ENCODE measurements at places on chromosomes 16 and 17. TPM values are rescaled to one million over a fixed set of nuclear protein-coding genes. Genes with fewer than 3 reads are reported as not detected.

The FSCN2 gene
- 12.0 TPM for polyA plus RNA-seq

The TPPP3 gene
- polyA plus RNA-seq: 0.29 TPM

The SLC52A1 gene
- polyA plus RNA-seq: not detected

The ZNF500 gene
- 12.0 TPM for polyA plus RNA-seq

The PSME3 gene
- polyA plus RNA-seq: 55.1 TPM

The RCVRN gene
- polyA plus RNA-seq: 0.16 TPM

The SOX8 gene
- 0.03 TPM for polyA plus RNA-seq

The HOXB7 gene
- not detected for polyA plus RNA-seq

The CMTM3 gene
- polyA plus RNA-seq: 10.9 TPM

The SIAH1 gene
- polyA plus RNA-seq: 10.6 TPM

The STX1B gene
- 1.8 TPM for polyA plus RNA-seq

The EMC6 gene
- polyA plus RNA-seq: 21.1 TPM

The TBC1D3I gene
- polyA plus RNA-seq: 0.19 TPM

GRCh38 chr17:8985054-8985701 is 19.7 kb upstream of the PIK3R5 start:
- peaks cover 14% of the 10 kb centered on the region for H3K4me1 ChIP-seq
- peak overlapping the region; percentile 18 for H3K27ac ChIP-seq
- H3K4me3 ChIP-seq: no peak overlapping the region
- H3K27me3 ChIP-seq: no peaks in the 10 kb centered on the region
- no peaks in the 10 kb centered on the region for H3K36me3 ChIP-seq

GRCh38 chr17:2059547-2060384 is 4.9 kb downstream of the HIC1 start:
- H3K36me3 ChIP-seq: peaks cover 8% of the 10 kb centered on the region
- DNase-seq: no peak
- peaks cover 50% of the 10 kb centered on the region for H3K4me1 ChIP-seq
- no peaks in the 10 kb centered on the region for H3K27me3 ChIP-seq

GRCh38 chr17:44522883-44523671 is 19.9 kb upstream of the GPATCH8 start:
- H3K27ac ChIP-seq: no peak overlapping the region
- H3K4me3 ChIP-seq: no peak overlapping the region
- no peaks in the 10 kb centered on the region for H3K36me3 ChIP-seq
- DNase-seq: peak; percentile 38

GRCh38 chr17:81394921-81395599 is at the start of gene BAHCC1:
Gene BAHCC1, plus strand, starts transcription at chr17:81395457. Its CDS starts 4,283 bp downstream, at chr17:81399740.
- no peaks in the 10 kb centered on the region for H3K36me3 ChIP-seq
- no peak within 1 kb of the TSS for H3K27ac ChIP-seq
- peak; percentile 85 for DNase-seq
- H3K27me3 ChIP-seq: peaks cover 78% of the 10 kb centered on the region

GRCh38 chr16:46812781-46813540 is 18.0 kb downstream of the C16orf87 start:
- no peak for DNase-seq
- no peaks in the 10 kb centered on the region for H3K36me3 ChIP-seq
- no peak overlapping the region for H3K27ac ChIP-seq
- no peaks in the 10 kb centered on the region for H3K27me3 ChIP-seq
- H3K4me1 ChIP-seq: peaks cover 23% of the 10 kb centered on the region

DNA sequence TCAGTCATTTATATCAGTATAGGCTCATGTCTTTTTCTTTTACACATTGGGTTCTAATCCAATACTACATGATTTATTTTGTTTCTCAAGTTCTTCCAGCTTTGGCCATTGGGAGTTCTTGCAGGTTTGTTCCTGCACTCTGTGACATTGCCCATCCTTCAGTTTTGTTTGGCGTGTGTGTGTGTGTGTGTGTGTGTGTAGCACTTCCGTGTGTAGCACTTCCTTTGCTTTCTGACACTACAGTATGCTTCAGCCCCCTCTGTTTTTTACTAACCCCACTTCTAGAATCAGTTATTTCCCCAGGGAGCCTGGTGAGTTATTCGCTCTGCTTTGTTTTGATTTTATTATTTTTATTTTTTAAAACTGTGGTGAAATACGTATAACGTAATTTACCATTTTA is 75.6 kb upstream of the LGALS9 start:
- DNase-seq: peak; percentile 29
- no peak overlapping the region for H3K27ac ChIP-seq
- H3K4me1 ChIP-seq: peaks cover 9% of the 10 kb centered on the region

- H3K36me3 ChIP-seq: peaks cover 3% of the 10 kb centered on the region
- no peak overlapping the region for H3K27ac ChIP-seq
- H3K4me1 ChIP-seq: peaks cover 28% of the 10 kb centered on the region
- H3K27me3 ChIP-seq: no peaks in the 10 kb centered on the region
- H3K4me3 ChIP-seq: no peak overlapping the region
- no peak for DNase-seq
These were observed 206.2 kb downstream of the CCDC182 start for GRCh38 chr17:57538736-57539456.

DNA sequence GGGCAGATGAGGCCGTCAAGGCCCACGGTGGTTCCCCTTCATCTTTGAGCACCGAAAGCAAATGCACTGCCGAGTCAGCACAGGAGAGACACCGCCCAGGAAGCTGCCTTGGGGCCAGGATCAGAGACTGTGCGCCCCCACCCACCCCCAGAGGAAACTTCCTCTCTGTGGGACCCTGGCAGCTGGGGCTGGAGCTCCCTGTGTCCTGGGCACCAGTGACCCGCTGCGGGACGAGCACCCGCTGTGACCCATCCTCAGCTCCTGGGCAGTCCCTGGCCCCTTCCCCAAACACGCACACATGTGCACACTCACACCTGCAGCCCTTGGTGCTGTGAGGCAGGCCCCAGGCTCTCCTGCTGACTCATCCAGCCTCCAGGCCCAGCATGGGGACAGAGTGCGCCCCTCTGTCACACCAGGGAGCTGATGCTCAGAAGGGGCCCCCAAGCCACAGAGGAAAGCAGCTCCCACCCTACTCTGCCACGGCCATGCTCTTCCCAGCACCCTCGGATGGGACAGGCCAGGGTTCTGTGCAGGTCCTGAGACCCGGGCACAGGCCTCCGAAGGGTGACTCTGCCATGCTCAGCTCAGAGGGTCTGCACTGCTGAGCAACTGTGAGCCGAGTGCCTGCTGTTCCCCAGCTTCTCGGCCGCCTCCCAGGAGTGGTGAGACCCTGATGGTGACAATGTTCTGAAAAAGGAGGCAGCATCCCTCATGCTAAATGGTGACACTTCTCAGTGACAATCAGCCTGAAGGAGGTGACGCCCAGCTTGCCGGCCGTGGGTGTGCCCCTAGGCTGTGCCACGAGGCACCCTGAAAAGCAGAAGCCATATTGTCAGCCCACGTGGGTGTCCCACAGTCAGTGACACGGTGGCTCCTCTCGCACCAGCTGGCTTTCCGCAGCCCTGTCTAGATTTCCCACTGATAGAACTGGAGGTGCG is 3.6 kb downstream of the PIEZO1 start:
- H3K4me1 ChIP-seq: peaks cover 54% of the 10 kb centered on the region
- peak; percentile 78 for DNase-seq
- H3K27ac ChIP-seq: peak overlapping the region; percentile 77
- H3K27me3 ChIP-seq: no peaks in the 10 kb centered on the region
- peak overlapping the region; percentile 3 for H3K4me3 ChIP-seq

DNA sequence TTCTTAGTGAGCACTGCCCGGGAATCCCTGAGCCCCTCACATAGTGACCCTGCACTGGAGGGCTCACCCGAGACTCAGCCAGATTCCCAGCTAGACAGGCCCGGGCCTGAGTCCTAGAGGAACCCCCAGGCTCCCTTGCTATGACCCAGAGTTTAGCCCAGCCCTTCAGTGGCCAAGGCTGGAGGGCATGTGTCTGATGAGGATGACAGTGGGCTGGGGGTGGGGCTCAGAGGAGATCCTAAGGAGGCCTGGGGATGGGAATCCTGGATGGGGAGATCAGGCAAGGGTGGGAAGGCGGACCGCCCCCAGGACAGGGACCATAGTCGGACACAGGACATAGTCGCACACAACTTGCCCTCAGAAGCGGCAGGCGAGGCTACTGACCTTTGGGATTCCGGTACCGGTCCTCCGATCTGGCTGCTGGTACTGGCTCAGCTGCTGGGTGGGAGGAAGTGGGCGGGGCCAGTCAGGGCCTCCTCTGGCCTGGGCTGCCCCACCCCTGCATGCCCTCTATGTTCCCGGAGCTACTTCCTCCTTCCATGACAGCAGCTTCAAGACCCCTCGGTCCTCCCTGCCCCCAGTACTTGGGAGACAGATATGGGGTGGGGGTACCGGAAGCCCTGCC is 1.1 kb downstream of the CD79B start:
- peak overlapping the region; percentile 94 for H3K4me3 ChIP-seq
- H3K4me1 ChIP-seq: peaks cover 85% of the 10 kb centered on the region
- H3K27me3 ChIP-seq: no peaks in the 10 kb centered on the region
- peaks cover 51% of the 10 kb centered on the region for H3K36me3 ChIP-seq
- DNase-seq: peak; percentile 77

DNA sequence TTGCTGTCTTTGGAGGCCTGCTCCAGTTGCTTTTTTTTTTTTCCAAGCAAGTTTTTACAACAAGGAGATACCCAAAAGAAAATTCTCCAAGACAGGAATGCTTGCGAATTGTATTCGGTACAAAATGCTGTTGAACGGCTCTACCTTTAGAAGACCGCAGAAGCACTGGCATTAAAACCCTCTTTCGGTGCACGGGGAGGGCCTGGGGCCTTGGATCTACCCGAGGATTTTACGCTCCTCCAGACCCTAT is 1.3 kb upstream of the HELZ start:
- H3K36me3 ChIP-seq: peaks cover 5% of the 10 kb centered on the region
- peak overlapping the region; percentile 90 for H3K4me3 ChIP-seq

GRCh38 chr17:50813583-50813982 is 21.8 kb upstream of the WFIKKN2 start:
- H3K36me3 ChIP-seq: no peaks in the 10 kb centered on the region
- DNase-seq: no peak
- no peak overlapping the region for H3K4me3 ChIP-seq
- H3K27ac ChIP-seq: no peak overlapping the region

GRCh38 chr16:2838928-2839327 is 8.8 kb downstream of the ZG16B start:
- no peak overlapping the region for H3K27ac ChIP-seq
- no peak overlapping the region for H3K4me3 ChIP-seq
- H3K27me3 ChIP-seq: no peaks in the 10 kb centered on the region
- H3K36me3 ChIP-seq: no peaks in the 10 kb centered on the region

GRCh38 chr17:75047398-75048098 is 523 bp downstream of the KCTD2 start:
- no peaks in the 10 kb centered on the region for H3K36me3 ChIP-seq
- no peaks in the 10 kb centered on the region for H3K27me3 ChIP-seq
- peaks cover 16% of the 10 kb centered on the region for H3K4me1 ChIP-seq
- H3K4me3 ChIP-seq: peak overlapping the region; percentile 94

- H3K4me1 ChIP-seq: no peaks in the 10 kb centered on the region
- H3K27ac ChIP-seq: no peak overlapping the region
- no peaks in the 10 kb centered on the region for H3K36me3 ChIP-seq
These were observed 55.3 kb downstream of the SOCS3 start for GRCh38 chr17:78304549-78305037.

DNA sequence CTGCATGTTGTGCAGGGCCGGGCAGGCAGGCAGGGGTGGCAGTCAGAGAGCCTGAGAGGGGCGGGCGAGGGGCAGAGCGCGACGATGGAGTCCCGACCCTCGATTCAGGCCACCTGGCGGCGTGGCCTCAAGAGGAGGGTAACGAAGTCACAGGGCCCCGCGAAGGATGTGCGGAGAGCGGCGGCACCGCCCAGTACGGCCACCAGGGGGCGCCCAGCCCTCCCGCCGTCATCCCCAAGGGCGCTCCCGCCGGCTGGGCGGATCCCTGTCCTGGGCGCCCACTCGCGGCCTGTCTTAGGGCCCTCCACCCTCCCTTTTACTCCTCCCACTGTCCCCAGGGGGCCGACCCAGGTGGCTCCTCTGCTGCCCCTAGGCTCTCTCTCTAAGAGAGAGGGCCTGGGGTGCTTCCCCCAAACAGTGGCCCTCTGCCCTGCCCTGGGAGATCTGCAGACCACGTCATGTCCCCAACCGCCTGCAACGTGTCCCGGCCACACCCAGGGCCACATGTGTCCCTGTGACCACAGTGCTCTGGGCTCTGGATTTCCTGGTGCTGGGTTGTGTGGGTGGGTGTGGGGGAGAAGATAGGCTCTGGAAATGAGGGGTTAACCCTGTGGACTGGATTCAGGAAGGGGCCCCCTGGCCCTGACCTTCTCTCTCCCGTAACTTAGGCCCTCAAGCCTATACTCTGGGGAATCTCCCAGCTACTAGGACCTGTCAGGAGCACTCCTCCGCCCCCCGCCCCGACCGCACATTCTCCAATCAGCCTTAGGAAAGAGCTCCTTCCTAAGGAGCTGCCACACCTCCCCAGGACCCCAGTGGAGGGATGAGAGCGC is 5.9 kb downstream of the DPEP2 start:
- peaks cover 49% of the 10 kb centered on the region for H3K4me1 ChIP-seq
- H3K27me3 ChIP-seq: no peaks in the 10 kb centered on the region
- DNase-seq: peak; percentile 92

GRCh38 chr16:29779474-29779873 is 1.4 kb downstream of the ZG16 start:
- H3K4me3 ChIP-seq: no peak overlapping the region
- no peaks in the 10 kb centered on the region for H3K36me3 ChIP-seq
- H3K27ac ChIP-seq: no peak overlapping the region
- H3K27me3 ChIP-seq: no peaks in the 10 kb centered on the region
- H3K4me1 ChIP-seq: no peaks in the 10 kb centered on the region

GRCh38 chr16:28090646-28091377 is 27.3 kb upstream of the GSG1L start:
- no peak overlapping the region for H3K4me3 ChIP-seq
- H3K27me3 ChIP-seq: no peaks in the 10 kb centered on the region
- no peak overlapping the region for H3K27ac ChIP-seq
- H3K4me1 ChIP-seq: no peaks in the 10 kb centered on the region

DNA sequence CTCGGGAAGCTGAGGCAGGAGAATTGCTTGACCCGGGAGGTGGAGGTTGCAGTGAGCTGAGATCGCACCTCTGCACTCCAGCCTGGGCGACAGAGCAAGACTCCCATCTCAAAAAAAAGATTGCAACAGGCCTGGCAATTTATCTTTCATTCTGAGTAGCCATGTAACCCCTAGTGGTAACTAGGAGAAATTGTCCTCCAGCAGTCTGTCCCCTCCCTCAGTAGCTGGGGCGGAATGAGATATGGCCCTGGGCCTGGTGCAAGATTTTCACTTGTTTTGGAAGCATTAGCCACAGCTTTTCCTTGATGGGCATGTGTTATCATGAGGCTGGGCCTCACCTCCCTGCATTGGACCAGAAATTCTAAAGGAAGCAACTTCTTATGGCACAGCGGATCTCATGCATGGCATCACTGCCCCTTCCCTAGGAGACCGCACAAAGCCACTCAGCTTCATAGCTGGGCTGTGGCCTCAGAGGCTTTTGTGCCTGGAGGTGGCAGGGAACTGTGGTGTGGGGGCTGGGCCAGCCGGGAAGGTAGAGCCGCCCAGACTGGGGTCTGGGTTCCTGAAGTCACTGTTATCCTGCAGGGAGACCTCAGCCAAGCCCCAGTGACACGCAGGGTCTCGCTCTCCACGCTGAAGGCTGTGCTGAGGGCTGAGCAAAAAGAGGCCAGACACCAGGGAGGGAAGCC is 13.4 kb downstream of the NATD1 start:
- H3K4me1 ChIP-seq: no peaks in the 10 kb centered on the region
- H3K27ac ChIP-seq: no peak overlapping the region
- peaks cover 2% of the 10 kb centered on the region for H3K36me3 ChIP-seq
- H3K27me3 ChIP-seq: no peaks in the 10 kb centered on the region

Data from B cell (primary cell).